ENCODE measurements at places on chromosomes 1 and 21.

DNA sequence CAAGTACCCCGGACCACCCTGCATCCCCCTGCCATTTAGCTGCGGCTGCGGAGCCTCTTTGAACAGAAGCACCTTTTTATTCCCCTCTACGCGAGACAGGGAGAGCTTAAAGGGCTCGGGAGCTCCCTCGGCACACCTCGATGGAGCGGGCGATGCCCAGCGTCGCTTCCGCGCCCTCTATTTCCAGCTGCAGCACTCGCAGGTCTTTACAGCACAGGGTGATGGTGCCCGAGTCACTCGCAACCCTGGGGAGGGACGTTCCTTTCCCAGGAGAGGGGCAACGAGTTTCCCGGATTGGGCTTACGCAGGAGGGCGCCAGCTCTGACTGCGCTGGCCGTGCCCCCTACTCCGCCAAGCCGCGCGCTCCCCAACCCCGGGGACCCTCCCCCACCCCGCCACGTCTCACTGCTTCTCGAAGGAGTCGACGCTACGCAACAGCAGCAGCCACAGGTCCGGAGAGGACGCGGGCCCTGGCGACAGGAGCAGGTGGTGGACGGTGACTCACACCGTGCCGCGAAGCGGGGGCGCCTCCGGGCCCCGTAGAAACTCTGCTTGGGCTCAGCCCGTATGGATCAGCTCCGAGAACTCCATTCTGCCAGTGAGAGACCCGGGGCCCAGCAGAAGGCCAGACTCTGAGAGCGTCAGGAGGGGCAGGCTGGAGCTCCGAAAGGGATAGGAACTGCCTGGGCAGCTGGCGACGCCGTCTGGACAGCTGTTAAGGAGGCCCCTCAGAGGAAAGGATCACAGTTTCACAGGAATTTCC is 5.8 kb upstream of the FAM167B start:
- DNase-seq, result no peak

DNA sequence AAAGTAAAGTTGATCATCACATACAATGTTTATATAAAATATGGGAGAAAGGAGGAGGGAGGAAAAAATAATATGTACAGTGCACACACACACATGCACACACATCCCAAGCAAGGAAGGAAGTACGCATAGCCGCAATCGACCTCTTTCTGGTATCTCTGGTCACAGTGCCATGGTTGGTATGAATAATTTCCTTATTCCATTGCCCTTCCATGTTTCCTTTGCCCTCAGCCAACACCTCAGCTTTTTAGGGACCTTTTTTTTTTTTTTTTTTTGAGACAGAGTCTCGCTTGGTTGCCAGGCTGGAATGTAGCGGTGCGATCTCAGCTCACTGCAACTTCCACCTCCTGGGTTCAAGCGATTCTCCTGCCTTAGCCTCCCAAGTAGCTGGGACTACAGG is 20.6 kb downstream of the CITED4 start:
- DNase-seq, result no peak

DNA sequence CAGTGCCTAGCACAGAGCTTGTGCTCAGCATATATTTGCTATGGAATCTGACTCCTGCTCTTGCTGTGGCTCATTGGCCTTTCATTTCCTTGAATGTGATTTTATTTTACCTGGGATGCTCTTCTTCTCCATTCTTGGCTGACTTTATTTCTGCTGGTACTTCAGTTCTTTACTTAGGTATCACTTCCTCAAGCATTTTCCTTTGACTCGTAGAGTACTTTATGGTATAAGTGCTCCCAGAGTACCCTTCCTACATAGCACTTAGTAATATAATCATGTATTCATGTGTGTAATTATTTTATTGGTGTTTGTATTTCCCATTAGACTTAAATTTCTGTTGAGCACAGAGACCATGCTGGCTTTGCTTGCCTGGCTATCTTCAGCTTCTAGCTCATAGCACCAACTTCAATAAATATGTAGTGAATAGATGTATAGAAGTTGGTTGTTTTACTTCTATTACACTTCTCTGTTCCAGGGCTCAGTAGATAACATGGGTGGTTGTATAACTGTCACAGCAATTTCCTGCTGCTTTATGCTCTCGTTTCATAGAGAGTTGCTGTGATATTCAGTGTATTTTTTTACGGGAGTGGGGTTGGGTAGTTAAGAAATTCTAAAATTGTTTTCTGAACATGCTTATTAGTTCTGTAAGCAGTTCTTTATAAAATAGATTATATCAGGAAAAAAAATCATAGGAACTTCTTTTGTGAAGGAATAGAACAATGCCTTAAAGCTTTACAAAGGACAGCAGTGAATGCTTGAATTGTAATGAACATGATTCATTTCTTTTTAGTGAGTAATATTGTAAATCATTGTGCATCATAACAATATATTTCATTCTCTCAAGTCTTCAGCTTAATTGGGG is 112.2 kb downstream of the NEK7 start:
- DNase-seq, result no peak

GRCh38 chr1:153791648-153792253 is 16.5 kb downstream of the SLC27A3 start:
- DNase-seq, result no peak

GRCh38 chr1:109639841-109640184 is 16.1 kb upstream of the GSTM4 start:
- no peak for DNase-seq

DNA sequence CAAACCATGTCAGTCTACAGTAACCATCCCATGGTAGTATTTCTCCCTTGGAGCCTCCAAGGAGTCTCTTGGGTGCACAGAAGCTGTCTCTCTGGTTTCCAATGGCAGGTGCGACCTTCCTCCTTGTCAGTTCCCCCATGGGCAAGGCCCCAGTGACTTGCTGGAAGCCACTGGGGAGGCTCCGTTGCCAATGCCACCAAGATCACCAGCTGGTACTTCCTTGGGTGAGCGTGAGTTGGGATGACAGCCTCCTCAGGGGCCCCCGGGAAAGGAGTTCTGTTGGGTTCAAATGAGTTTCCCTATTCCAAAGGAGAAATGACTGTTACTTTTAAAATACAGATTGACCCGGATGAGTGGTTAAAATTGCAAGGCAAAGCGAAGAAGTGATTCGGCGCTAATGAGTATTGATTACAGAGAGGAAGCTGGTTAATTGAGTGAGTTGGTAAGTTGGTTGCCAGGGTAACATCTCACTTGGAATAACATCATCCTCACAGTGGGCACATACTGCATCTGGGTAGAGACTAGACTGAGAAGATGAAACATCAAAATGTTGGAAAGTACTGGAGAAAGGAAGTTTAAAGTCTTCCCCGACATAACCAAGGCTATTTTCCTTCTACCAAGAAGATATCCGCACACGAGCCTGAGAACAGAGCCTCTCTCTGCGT is 53.0 kb upstream of the LAPTM5 start:
- no peak for DNase-seq

GRCh38 chr1:111733183-111733991 is 5.8 kb downstream of the INKA2 start:
- no peak for DNase-seq

- no peak for DNase-seq
Observed at GRCh38 chr1:109985247-109986053, 885 bp downstream of the AHCYL1 start.

DNA sequence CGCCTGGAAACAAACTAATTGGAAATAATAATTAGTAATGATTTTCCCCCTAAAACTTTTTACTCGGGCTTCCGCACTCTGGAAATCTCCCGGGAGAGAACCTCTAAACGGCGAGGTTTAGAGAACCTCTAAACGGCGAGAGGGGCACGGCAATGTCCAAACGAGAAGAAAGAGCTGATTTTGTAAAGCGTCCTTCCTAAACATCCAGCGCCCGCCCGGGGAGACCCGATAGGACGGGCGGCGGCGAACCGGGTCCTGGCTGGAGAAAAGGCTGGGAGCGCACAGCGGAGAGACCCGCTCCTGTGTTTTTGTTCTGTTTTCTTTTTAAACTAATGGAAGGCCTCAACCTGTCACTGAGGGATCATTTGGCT is 1.6 kb downstream of the PAX7 start:
- DNase-seq, result no peak

GRCh38 chr1:4974981-4975685 is 320.7 kb downstream of the AJAP1 start:
- no peak for DNase-seq

GRCh38 chr1:228368801-228369607 is 37.6 kb downstream of the TRIM11 start:
- DNase-seq, result no peak

GRCh38 chr1:153032073-153032472 is 1.1 kb downstream of the SPRR1B start:
- DNase-seq, result no peak

- no peak for DNase-seq
Observed at GRCh38 chr1:117838911-117839310, 90.5 kb downstream of the GDAP2 start.

GRCh38 chr1:27044613-27045151 is 32.0 kb upstream of the TENT5B start:
- peak; percentile 83 for DNase-seq

DNA sequence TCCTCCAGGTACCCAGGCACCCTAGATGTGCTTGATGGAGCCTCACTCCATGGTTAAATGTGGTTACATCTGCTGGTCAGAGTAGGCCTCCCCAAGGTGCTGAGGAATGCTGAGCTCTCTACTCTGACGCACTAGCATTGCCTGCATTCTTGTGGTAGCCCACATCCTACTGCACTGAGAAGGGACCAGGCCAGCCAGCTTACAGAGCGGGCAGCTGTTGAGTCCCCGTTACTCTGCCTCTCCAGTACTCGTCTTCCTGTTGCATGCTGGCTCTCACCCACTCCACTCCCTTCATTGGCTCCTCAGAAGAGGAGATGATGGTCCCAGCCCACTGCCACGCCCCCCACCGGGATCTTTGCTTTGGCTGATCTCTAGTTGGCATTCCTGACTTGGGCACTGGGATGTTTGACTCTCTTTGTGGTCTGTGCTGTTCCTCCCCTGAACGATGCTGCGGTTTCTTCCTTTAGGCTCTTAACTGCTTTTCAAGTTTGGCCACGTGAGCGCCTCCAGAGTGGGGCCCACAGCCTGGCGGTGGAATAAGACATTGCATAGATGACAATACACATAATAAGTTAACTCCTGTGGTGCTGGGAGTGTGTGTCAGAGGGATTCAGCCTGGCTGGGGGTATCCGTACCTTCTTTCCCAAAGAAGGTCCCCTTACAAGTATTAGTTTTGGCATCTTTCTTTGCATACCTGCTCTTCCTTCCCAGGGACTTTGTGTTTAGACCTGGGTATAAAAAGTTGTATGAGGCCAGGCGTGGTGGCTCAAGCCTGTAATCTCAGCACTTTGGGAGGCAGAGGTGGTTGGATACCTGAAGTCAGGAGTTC is 18.6 kb downstream of the AZIN2 start:
- DNase-seq, result peak; percentile 59

DNA sequence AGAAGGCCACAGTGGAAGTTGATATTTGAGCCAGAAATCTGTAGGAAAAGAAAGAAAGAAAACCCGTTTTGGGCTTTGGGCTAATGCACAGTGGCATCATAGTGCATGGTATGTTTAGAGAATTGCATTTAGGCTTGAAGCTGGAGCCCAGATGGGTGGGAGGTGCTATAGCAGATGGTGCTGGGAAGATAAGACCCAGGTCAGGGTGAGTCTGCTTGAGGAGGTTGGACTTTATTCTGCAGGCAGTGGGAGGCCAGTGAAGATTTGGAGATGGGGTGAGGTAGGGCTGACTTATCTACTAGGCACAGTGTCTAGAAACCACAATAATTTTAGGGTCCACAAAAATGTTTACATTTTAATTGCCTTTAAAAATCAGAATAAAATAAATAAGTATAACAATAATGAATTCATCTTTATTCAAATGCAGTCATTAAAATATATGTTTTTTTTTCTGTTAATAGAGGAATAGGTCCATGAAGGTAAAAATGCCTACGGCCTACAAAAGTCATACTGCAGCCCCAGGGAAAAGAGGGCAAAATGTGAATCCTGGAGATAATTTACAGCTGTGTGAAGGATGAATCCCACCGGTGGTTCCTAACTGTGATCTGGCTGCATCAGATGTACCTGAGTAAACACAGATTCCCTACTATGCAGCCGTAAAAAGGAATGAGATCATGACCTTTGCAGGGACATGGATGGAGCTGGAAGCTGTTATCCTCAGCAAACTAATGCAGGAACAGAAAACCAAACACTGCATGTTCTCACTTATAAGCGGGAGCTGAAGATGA is 8.7 kb downstream of the DNAJC6 start:
- no peak for DNase-seq

- no peak for DNase-seq
Observed at GRCh38 chr1:204754821-204755220, 69.3 kb upstream of the LRRN2 start.

DNA sequence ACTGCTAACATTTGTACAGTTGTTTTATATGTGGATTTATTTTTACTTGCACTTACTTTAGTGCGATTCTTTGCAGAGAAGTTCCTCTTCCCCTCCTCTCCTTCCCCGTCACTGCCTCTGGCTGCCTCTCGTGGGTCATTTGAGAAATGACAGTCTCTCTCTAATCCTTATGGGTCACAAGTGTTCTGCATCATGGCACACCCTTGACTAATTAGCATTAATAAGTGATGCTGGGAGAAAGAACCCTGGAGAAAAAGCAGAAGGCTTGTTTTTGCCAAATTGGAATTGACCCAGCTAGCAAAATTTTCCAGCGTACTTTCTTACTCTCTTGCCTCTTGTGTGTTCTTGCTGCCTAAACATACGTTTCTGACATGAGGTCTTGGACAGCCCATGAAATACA is 301.2 kb downstream of the DUSP10 start:
- DNase-seq, result no peak

DNA sequence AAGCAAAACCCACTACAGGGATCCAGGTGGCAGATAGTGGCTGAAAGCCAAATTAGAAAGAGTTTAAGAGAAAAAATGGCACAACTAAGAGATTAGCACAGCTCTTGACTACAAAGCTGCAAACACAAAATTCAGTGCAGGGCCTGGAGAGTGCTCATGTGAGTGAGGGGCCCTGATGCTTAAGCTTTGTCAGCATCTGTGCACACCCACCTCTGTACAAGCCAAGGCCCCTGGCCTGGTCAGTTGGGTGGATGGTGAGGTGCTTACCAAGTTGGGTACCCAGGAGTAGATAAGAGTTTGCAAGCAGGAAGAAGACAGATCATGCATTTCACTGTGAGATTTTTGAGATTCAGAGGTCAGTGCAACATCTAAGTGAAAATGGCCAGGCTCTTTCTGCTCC is 62.7 kb upstream of the ATP1B1 start:
- DNase-seq, result no peak

DNA sequence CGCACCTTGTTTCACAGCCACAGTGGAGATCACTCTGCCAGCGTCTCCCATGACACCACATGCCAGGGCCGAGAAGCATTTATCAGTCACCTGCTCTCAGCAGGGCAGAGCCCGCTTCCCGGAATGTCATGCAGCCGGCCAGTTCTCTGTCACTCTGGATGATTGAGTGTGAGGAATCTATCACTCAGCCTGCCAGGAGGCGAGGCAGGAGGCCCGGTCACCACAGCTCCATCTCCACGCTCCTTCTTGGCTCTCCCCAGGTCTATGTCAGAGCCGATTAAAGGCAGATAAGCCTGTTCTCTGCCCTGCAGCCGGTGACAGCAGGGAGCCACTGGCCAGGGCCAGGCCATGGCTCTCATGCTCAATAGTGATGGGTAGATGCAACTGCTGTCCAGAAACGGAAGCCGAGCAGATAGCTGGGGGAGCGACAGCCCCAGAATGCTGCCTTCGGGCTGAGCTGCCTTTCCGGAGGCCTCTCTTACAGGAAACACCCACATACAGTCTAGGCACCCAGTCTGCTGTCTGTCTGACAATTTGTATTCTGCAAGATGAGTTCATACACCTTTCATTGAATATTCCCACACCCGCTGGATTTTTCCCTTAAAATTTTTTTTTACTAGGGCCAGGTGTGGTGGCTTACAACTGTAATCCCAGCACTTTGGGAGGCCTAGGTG is 64.1 kb downstream of the ACTL8 start:
- no peak for DNase-seq

- DNase-seq, result no peak
Observed at GRCh38 chr1:150876119-150876454, 312 bp downstream of the ARNT start.
